ENCODE measurements at places on chromosomes 5 and 9.

- DNase-seq, result no peak
These were observed 16.2 kb upstream of the CPLX2 start for GRCh38 chr5:175855041-175855720.

GRCh38 chr9:20610591-20610990 lies 11.7 kb downstream of the MLLT3 start:
- no peak for DNase-seq

DNA sequence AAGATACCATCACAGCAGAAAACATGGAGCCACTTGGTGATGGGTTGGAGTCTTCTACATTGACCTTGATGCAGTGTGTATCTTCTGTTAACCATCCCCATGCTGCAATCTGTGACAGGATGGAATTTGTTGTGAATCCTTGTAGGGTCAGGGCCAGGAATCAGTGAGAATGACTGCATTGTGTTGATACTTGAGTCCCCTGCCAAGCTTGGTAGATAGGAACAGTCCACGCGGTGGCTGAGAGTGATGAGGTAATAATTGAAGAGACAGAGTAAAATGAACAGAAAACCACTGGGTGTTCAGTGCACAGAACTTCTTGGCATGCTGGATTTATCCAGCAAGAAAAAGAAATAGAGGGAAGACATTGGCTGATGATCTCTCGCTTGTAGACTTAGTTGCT lies 217.5 kb downstream of the MAN2A1 start:
- no peak for DNase-seq

DNA sequence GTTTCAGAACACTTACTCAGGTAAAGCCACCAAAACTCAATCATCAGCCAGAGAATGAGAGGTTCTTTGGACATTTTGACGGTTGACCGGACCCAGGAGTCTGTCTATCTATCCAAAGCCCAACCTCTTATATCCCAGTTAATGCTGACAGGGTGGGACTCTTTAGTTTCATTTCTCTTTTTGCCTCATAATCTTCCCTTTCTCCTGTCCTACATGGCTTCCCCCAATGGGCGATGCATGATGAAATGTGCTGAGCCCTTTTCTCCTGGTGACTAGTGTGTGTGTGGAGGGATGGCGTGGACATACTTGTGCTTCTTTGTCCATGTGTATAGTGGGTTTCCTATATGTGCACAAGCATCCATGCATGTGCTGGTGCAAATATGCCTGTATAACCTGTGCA lies at the start of gene TIMD4:
TSS of gene TIMD4 (minus strand) at position 102 of the 400 bp plus-strand sequence. CDS start at position 74, 28 bp downstream.
- DNase-seq, result no peak

GRCh38 chr9:100281676-100282387 lies 70.9 kb downstream of the TEX10 start:
- no peak for DNase-seq

GRCh38 chr9:135295551-135296300 lies 183.9 kb upstream of the PPP1R26 start:
- no peak for DNase-seq

- DNase-seq, result no peak
These were observed 22.8 kb upstream of the FOXB2 start for GRCh38 chr9:76996700-76997099.

GRCh38 chr5:170100066-170100943 lies 5.4 kb upstream of the FOXI1 start:
- peak; percentile 22 for DNase-seq

- no peak for DNase-seq
These were observed 145.9 kb downstream of the PCSK1 start for GRCh38 chr5:96287136-96287535.

GRCh38 chr9:134395737-134396257 lies 69.5 kb downstream of the RXRA start:
- no peak for DNase-seq

- no peak for DNase-seq
These were observed 1.3 kb downstream of the PCSK5 start for GRCh38 chr9:75891771-75892215.

GRCh38 chr5:138459311-138459933 lies 5.9 kb upstream of the EGR1 start:
- peak; percentile 87 for DNase-seq

Measured in stimulated activated CD8-positive, alpha-beta memory T cell treated with anti-CD3 and anti-CD28 coated beads, Interleukin-4, amount 100 ng/mL, for 4 hours (primary cell).